ENCODE measurements at places on chromosomes 1 and 21. TPM values are rescaled to one million over a fixed set of nuclear protein-coding genes. Genes with fewer than 3 reads are reported as not detected.

DNA sequence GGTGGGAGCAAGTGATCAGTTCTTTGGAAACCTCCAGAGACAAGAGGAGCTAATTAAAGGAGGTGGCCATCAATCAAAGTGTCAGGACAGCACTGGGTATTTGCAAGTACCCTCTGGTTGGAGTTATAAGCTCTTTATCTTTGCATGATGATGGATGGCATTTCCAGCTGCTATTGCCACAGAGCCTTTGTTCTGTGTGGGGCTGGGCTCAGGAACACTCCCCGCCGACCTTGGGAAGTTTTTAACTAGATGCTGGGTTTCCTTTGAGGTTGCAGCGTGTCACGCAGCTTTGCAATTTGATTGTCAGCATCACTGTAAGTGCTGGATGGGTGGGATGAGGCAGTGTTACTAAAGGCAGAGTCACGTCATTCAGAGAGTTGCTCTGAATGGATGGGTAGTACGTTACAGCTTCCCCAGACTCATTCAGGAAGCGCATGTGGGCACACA, 68.9 kb downstream of the CNIH3 start:
- no peak for DNase-seq

DNA sequence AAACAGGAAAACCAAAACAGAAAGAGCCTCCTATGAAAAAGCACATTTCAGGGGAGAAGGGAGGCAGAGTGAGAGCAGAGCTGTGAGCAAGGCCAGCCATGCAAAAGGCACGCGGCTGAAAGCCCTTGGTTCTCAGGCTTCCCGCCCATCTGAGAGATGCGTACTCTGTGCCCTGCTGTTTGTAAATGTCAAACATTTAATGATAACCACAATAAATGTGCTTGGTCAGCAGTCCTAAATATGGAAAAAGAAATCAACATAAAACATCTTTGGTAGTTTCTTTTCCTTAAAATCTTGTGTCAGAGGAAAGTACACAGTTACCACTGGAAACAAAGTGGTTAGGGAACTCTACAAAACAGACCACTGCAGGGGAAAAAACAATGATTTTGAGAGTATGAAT, 283.1 kb downstream of the DSCAM start:
- DNase-seq = no peak

DNA sequence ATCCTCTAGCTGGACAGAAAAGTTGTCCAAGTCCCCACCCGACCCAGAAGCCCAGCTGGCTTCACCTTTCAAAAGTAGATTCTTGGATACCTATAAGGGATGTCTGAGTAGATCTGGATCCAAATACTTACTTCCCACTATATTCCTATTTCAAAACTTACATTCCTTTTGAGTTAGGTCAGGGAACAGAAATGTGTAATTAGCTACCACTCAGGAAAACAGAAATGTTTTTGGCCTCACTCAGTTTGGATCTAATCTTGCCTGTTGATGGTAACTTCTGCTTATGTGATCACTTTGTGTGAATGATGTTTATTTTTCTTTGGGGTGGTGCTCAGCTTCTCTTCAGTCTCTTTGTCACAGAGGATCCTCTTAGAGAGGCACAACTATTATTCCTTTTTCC, 814.4 kb upstream of the RGS18 start:
- DNase-seq = no peak

- no peak for DNase-seq
Measured at GRCh38 chr1:241640867-241641622, 876 bp upstream of the CHML start.

DNA sequence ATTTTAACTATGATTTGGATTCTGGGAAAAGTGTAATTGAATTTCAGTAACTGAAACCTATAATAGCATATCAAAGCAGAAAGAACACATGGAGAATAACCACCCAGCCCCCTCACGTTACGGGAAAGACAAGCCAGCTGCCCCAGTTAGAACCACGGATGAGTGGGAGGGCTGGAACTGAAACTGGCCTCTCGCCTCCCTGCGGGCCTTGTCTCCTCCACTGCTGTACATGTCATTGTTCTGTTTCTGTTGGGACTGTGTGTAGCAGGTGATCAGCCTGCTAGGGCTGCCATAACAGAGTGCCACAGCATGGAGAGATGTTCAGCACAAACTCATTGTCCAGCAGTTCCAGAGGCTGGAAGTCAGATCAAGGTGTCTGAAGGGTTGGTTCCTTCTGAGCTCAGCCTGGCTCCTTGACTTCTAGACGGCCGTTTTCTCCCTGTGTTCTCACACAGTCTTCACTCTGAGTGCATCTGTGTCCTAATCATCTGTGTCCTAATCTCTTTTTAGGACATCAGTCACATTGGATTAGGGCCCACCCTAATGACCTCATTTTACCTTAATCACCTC, 52.4 kb downstream of the MAP3K21 start:
- no peak for DNase-seq

GRCh38 chr21:29979043-29979442, 39.2 kb upstream of the GRIK1 start:
- no peak for DNase-seq

DNA sequence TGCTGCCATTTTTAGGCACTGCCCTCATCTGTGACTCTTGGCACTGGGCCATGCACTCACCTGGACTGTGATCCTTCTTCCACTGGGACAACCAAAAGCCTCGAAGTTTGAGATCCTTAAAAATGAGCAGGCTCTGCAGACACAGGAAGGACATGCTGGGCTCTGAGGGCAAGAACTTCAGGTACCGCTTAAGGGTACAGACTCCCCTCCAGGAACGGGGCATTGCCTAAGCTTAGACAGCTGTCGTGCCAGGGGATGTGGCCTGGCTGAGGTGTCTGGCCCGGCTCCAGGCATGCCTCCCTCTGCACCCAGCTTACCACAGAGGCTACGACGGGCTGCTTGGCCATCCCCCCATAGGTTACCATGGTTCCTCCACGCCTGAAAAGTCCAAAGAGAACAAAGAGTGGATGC, 14.2 kb upstream of the SRSF4 start:
- DNase-seq = no peak

GRCh38 chr1:67013573-67013972, 40.4 kb downstream of the SLC35D1 start:
- no peak for DNase-seq

DNA sequence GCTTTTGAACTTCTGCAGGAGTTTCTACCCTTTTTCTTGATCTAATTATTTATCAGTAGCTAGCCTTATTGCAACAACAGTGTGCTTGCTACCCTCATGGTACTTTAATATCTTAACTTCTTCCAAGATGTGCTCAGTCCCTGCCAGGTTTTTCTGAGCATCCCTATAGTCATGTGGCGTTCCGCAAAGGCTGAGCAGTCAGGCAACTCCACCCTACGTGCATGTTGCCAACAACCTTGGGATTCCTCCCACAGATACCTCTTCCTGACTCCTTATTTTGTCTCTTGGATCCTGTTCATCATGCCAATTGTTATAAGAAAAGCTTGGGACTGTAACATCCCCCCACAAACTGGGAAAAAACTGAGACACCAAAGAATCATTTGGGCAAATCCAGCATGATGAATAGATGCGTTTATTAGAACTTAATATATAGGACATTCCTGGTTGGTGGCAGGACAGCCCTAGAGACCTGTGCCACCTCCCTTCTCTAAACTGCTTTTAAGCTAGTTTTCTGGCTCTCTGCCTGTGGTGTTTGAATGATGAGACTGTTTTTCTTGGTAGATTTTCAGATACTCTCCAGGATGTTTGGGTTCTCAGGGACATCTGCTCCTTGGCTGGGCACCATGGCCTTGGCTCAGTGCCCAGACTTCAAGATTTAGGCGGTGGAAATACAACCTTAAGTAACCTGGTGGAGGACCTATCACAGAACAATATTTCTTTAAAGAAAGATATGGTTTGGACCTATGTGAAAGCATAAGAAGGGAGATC, 27.1 kb upstream of the KCTD3 start:
- no peak for DNase-seq

GRCh38 chr21:26555540-26556146, 17.4 kb downstream of the CYYR1 start:
- no peak for DNase-seq

DNA sequence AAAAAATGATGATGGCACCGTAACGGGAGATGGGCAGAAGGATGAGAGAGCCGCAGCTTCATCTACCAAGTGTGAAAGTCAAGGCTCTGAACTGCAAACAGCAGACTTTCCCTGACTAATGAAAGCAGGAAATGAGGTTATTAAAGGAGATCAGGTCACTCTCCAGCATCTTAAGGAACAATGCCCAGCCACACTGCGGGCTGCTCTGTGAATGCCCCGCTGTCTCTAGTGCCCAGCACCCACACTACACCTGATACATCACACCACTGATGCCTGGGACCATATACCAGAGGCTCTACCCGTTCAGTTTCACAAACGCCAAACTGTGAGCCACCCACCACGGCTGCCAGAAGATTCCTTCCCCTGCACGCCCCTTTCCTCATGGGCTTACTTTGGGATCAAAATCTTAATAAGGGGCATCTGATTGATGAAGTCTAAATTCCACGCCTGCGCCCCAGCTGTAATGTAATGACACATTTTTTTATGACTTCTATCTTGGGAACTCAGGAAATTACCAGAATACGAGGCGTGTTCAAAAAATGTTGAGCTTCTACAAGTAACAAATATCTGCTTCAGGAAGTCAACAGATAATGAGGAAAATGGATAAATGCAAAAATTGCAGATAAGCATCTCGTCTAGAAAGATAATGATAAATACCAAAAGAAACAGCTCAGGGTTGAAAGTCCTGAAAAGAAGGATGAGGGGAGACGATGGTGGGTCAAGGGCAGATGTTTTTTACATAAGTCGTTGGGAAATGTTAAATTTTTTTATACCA, 72.0 kb downstream of the MIS18A start:
- no peak for DNase-seq

DNA sequence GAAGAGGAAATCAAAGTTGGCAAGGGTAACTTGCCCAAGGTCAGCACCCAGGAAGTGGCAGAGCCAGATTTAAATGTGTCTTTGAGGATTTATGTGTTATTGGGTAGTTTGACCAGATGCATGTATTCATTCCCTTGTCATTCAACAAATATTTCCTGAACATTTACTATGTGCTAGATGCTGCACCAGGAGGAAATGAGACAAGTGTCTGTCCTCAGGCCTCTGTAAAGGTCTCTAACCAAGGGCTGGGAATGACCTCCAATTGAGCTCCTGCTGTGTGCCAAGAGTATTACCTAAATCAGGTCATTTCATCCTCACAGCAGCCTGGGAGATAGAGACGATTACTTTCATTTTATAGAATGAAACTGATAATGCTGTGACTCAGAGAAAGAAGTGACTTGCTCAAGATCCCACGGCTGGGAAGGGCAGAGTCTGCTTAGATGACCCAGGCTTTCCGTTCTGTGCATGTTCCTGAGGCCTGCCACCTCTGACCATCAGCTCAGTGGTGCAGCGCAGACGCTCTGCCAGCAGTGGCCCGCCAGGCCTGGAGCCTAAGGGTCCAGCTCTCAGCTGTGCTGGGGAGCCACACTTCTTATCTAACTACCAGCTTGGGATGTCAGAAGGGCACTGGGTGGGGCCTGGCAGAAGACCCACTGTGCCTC, 3.5 kb upstream of the TTC22 start:
- DNase-seq = no peak

GRCh38 chr1:20234788-20235535, 48.6 kb upstream of the PLA2G2C start:
- no peak for DNase-seq

GRCh38 chr1:97094247-97094972, 372.8 kb downstream of the PTBP2 start:
- no peak for DNase-seq

DNA sequence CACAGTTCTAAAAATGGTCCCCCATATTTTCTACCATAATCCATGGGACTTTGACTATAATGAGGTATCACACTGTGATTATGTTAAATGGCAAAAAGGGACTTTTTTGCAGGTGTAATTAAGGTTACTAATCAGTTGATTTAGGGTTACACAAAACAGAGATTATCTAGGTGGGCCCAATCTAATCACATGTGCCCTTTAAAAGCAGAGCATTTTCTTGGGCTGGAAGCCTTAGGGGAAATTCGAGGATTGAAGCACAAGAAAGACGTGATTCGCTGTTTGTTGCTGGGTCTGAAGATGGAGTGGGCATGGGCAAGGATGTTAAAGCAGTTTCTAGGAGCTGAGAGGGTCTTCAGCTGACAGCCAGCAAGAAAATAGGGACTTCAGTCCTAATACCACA, 13.4 kb downstream of the RAVER2 start:
- no peak for DNase-seq

GRCh38 chr1:38992412-38993111, 1.5 kb downstream of the AKIRIN1 start:
- no peak for DNase-seq

- DNase-seq = no peak
Measured at GRCh38 chr1:163361123-163361934, 39.6 kb downstream of the NUF2 start.

GRCh38 chr1:212664409-212665199, 35.0 kb downstream of the BATF3 start:
- no peak for DNase-seq

DNA sequence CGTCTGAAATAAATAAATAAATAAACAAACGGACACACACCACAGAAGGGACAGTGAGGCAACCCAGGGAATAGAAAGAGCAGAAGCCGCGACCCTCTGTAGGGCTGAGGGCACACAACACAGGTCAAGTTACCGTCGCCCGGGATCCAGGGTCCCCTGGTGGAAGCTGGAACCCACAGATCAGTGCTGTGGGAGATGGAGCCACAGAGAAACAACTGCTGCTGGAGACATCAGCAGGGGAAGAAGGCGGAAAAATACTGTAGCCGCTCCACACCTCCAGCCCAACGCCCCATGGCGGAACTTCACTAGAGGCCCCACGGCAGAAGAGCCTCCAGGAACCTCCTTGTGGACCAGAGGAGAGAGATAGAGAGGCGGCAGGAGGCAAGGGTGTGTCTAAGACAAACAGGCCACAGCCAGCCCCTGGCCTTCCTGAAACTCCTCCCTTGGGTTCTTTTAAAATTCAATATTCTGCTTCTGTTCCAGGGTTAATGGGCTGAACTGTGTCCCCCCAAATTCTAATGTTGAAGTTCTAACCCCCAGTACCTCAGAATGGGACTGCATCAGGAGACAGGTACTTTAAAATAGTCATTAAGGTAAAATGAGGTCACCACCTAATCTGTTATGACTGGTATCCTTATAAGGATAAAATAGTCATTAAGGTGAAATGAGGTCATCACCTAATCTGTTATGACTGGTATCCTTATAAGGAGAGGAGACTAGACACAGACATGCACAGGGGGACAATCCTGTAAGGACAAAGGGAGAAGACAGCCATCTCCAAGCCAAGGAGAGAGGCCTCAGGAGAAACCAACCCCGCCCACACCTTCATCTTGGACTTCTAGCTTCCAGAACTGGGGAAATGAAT, 7.7 kb upstream of the HLCS start:
- DNase-seq = no peak

Gene MIER1
- total RNA-seq = 56.5 TPM

Gene OR2AK2
- total RNA-seq = not detected

Gene MED8
- total RNA-seq = 53.9 TPM

Gene TNNT2
- not detected for total RNA-seq

Gene MTMR11
- total RNA-seq = 2.3 TPM

Gene CCNL2
- 174 TPM for total RNA-seq

Gene FAM163A
- not detected for total RNA-seq

Gene SLC6A17
- total RNA-seq = 0.04 TPM

Gene DYNLT5
- not detected for total RNA-seq
